ENCODE measurements at places on chromosomes 3 and 15.

GRCh38 chr3:162142511-162142910, 645.9 kb downstream of the OTOL1 start:
- DNase-seq: no peak

DNA sequence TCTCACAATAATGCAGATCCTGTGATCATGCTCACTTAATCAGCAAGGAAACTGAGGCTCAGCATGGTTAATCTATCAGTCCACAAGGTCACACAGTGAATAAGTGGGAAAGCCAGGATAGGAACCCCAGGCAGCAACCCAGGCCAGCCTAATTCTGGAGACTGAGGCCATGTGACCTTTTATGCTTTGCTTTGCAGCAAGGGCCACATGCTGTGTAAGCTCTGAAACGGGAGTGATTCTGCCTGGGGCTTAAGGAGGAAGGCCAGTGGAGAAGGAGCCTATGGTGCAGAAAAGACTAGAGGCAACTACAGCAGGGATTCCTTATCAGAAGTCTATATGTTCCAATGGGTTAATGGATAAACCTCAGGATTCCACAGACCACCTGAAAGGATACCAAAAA, 157.6 kb upstream of the PPP2R3A start:
- no peak for DNase-seq

GRCh38 chr3:119293871-119294695, at the start of gene ARHGAP31:
Gene ARHGAP31, plus strand, starts transcription at chr3:119294383. Its CDS starts 522 bp downstream, at chr3:119294905.
- DNase-seq: peak; percentile 82

GRCh38 chr3:197454014-197454413, 101.8 kb downstream of the BDH1 start:
- DNase-seq: no peak

DNA sequence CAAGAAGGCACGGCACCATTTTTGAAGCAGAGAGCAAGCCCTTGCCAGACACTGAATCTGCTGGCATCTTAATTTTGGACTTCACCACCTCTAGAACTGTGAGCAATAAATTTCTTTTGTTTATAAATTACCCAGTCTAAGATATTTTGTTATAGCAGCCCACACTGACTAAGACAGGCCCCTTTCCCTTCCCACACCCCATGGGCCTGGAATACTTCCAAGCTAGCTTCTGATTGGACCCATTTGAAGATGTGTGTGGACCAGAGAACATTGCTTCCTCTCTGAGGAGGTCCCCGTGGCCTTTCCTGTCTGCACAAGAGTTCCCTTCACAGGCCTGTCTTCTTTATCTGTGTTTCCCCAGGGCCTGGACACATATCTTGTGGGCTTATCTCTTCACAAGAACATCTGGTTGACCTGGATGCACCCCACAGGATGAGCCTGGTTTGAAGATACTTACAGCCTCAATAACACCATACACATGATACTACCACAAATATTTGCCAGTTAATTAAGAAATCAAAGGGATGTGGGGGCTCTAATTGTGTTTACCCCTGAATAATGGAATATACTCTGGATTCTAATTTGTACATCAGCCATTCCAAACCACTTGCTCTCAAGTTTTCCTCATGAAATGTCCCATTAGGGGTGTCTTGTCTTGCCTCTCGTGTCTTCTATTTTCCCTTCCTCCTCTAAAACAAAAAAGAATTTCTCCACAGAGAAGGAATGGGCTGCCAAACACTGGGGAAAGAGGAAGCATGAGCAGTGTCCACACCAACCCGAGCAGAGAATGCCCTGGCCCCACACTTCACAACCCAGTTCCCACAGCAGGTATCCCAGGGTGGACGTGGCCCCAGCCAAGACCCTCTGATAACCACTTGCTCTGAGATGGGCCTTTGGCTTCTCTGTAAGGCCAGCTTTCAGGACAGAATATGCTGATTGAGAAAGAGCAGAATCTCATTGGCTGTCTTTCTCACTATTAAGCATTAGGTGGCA, 42.5 kb downstream of the GLB1 start:
- DNase-seq: no peak

All from activated T-helper 9 cell treated with anti-CD3 and anti-CD28 coated beads, Interleukin-2, amount 50 U/mL, for 16 hours (primary cell).